ENCODE measurements at places on chromosomes 3 and 15.

GRCh38 chr3:149198611-149199010 lies 23.0 kb downstream of the CP start:
- no peak for DNase-seq

- DNase-seq = no peak
Measured at GRCh38 chr3:16280671-16281070, 15.7 kb downstream of the OXNAD1 start.

- DNase-seq = no peak
Measured at GRCh38 chr3:182609575-182610156, 183.6 kb upstream of the ATP11B start.

DNA sequence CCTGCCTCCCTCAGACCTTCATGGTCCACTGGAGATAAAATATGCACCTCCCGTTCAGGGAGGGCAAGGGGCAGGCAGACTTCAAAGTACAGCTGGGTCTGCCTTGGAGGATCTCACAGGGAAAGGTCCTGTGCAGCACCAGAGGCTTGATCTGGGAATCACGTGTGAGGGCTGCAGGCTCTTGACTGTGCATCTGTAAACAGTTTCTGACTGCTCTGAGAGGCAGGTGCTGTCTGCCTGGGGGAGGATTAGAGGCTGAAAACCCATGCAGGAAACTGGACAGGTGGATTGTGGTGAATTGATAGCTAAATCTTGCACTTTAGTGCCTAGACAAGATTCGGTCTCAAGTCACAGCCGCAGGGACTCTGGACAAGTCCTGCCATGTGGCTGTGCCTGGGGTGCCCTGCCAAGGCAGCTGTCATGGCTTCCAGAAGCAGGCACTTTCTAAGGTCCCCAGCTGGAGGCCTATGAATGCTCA lies 239.3 kb downstream of the EPHB1 start:
- DNase-seq = no peak

DNA sequence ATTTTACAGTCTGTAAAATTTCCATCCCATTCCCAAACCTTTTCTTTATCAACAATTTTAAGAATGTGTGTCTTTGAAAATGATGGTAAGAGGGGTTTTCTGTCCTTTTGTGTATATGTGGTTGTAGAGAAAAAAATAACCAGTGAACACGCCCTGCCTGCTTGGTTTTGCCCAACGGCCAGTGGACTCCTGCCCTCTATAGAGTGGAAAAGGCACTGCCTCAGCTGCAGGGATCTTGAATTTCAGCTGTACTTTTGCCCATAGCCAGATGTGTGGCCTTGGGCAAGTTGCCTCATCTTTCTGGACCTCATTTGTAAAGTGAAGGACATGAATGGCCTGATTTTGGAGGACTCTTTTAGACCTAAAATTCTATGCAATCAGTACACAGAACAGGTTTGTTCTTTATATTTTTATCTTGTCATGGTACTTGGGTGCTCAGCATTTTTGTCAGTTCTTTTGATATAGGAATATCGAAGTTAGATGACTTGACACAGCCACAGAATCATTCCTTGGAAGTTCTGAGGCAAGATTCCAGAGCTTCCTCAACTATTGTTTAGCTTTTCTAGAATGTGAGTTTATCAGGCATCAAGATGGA lies 81.0 kb downstream of the CLDN11 start:
- no peak for DNase-seq

Data from GDM1 (cell line).